Omental fat pad (tissue), 4 donors: ENCODE measurements at places on chromosomes 2 and 18.

GRCh38 chr2:80242355-80242910 lies 62.1 kb downstream of the LRRTM1 start:
- DNase-seq: no peak

- no peak for DNase-seq
Observed at GRCh38 chr18:9951022-9951859, 37.4 kb downstream of the VAPA start.

DNA sequence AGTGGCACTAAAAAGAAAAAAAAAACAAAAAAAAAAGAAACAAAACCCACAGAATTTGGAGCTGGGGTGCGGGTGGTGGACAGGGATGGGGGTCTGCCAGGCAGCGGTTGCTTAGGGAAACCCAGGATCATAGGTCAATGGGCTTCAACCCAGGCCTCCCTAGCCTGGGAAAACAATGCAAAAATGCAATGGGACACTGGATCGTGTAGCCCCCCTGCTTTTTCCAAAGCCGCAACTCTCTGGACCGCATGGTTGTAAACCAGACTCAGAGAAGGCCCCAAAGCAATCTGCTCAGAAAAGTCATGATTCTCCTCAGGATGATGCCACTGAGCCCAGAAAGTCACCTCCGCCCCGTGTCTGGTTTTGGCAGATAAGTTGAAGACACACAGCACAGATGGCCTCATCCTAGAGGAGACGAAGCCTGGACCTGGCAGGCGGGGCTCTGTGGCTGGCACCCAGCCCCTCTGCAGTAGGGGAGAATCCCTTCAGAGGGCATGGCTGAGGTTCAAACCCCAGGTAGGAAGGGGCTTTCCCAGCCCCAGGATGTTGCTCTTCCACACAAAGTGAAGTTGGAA lies 5.1 kb downstream of the DLX2 start:
- DNase-seq: no peak

- DNase-seq: no peak
Observed at GRCh38 chr2:55025082-55025481, 25.2 kb downstream of the RTN4 start.

GRCh38 chr2:206379886-206380285 lies 63.4 kb upstream of the ADAM23 start:
- no peak for DNase-seq

GRCh38 chr2:238237431-238238135 lies 2.3 kb downstream of the HES6 start:
- no peak for DNase-seq

- no peak for DNase-seq
Observed at GRCh38 chr18:76562286-76563122, 67.5 kb upstream of the ZNF516 start.

DNA sequence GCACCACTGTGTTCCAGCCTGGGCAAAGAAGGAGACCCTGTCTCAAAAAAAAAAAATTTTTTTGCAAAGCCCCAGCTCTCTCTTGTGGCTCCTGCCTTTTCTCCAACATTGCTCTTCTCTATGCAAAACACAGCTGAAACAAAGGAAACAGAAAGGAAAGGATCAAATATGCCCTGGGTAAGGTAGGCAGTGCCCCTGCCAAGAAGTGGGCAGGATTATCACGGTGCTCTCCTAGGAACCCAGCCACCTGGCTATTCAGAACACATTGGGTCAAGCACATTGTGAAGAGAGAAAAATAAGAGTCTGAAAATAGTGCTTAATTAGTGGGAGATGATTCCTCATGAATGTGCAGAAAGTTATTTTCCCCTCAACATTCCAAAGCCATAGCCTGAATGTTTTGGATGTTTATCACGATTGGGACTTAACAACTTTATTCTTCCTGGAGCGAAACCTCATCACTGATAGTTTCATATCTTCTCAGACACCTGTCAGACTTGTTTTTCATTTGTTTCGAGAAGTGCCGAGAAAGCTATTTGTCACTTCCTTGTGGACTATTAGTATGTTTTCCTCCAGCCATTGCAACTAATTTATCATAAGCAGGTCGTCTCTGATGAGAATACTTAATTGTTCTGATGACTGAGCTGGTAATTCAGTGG lies 42.7 kb upstream of the RPL31 start:
- no peak for DNase-seq

DNA sequence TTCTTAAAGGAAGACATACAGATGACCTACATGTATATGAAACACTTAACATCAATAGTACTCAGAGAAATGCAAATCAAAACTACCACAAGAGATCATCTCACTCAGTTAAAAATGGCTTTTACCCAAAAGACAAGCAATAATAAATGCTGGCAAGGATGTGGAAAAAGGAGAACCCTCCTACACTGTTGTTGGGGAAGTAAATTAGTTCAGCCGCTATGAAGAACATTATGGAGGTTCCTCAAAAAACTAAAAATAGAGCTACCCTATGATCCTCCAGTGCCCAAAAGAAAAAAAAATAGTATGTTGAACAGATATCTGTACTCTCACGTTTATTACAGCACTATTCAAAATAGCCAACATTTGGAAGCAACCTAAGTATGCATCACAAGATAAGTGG lies 1579.4 kb upstream of the TMEFF2 start:
- no peak for DNase-seq

- no peak for DNase-seq
Observed at GRCh38 chr2:152525277-152525838, 190.4 kb downstream of the FMNL2 start.
